Body of pancreas (tissue), 4 donors: ENCODE measurements at places on chromosomes 6 and 20.

DNA sequence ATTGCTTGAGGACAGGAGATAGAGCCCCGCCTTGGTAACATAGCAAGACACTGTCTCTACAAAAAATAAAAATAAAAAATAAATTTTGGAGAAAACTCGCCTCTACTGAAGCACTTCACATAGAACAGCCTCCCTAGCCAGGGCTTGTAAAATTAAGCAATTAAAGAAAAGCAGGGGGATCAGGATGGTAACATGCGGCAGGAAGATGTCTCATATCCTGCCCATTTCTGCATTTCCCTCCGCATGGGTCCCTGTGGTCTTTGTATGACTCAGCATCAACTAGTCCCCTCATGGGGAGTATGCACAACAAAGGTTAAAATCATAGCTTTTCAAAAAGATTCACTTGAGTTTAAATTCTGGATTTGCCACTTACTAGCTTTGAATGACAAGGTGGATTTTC is 379.0 kb downstream of the EPHA7 start:
- DNase-seq: no peak

GRCh38 chr6:16157492-16157891 is 28.6 kb downstream of the MYLIP start:
- no peak for DNase-seq

DNA sequence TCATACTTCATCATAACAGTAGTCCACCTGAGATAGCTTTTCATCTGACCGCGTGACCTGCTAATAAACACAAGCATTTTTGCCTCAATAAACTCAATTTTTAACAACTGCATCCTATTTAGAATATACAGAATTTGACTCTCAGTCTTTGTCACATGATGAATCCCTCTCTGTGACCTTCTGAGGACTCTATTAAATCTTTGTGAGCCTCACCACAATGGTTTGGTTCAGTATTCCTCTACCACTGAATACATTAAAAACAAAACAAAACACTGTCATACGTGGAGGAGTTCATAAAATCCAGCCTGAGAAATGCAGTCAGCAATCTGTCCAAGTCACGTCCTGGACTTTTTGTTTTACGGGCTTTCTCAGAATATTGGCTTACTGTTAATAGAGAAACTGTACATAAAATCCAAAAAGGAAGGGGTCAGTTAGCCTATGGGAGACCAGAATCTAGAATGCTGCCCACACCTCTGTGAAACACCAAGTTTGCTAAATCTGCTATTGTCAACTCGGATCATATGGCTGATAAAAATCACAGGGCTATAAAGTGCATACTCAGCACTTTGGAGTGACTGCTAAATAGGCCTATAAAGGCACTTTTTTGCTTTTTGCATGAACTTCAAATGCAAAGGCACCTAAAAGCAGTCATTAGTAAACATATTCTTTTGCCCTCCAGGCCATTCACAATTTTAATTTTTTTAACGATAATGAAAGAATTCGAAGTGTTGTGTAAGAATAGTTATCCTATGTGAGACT is 190.3 kb upstream of the HDDC2 start:
- DNase-seq: no peak

- DNase-seq: no peak
Measured at GRCh38 chr20:63884506-63885263, 10.2 kb upstream of the DNAJC5 start.

DNA sequence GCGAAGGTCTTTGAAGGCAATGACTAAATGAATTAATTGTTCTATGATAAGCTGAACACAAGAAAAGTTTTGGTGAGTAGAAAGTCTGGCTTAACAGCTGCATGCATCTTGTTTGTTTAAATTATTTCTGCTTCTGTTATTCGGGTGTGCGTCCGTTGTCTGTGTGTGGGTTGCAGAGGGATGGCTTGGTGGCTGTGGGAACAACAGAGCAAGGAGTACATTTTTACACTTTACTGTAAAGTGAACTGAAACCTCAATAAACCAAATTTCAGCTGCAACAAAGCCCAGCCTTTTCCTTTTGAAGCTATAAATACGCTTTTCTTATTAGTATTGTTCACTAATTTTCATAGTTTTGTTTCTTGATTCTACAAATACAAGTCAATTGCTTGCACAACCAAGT is 3.5 kb upstream of the LAMP5 start:
- DNase-seq: no peak

DNA sequence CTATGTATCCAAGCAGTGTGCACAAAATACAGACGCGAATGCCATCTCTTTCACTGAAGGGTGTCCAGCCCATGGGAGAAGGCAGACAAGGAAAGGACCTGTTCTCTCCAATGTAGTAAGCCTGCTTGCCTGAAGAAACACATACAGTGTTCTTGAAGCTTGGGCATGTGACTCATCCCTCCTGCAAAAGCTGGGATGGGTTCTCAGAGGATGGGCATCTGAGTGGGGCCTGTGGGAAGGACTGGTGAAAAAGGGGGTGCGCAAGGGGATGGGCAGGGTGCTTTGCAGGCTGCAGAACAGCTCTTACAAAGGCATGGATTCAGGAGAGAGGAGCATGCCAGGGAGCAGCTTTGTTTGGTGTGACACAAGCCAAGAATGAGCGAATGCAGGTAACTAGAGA is 128.1 kb downstream of the FYN start:
- no peak for DNase-seq

DNA sequence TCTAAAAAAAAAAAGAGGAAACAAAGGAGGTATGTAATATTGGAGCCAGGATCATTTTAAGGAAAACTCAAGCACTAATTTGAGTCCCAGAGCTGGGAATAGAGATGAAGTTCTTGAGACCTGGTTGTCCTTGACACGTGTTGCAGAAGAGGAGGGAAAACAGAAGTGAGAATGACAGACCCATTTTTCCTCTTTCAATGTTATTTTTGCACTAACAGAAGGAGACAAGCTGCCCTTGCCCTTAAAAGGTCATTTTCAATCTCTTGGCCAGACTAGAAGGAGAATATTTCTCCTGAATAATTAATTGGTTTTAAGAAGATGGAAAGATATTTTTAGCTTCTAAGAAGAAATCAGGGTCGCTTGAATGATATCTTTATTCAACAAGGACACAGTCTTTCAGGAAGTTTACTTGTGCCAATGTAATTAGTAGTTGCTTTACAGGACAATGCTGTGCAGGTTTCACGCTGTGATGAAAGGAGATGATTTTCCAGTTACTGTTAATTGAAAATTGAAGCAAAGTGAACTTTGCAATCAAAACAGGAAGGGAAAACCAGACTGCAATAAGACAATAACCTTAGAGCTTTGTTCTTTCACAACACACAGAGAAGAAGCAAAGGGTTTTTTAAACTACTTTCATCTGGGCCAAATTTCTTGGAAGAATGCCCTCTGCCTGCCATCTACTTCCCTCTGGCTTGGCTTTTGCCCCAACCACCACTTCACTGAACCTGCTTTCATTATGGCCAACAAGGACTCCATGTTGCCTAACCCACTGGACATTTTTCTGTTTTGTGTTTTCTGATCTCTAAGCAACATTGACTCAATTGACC is 107.8 kb upstream of the SHLD1 start:
- peak; percentile 14 for DNase-seq

DNA sequence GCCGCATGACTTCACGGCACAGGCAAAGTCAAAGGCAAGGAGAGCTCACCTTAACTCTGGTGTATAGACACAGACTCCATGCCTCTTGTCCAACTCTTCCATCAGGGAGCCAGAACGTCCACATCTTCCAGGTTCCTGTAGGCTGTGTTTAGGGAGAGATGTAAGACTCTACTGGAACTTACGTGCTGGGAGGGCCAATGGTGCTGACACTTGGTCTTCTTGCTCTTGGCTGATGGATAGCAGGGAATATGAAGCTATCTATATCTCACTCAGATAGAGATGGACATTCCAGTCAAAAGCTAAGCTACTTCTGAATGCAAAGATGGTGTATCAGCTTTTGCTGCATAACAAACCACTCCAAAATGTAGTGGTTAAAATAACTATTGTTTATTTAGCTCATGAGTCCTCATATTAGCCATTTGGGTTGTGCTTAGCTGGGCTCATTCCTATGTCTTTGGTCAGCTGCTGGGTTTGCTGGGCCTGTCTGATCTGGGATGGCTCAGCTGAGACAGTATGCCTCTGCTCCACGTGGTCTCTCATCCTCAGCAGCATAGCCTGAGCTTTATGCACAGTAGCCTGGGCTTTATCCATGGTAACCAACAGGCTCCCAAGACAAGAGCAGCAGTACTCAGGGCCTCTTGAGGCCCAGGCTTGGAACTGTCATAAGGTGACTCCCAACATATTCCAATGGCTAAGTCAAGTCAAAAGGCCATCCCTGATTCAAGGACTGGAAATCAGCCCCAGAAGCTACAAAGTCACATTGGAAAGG is 111.6 kb downstream of the SNX5 start:
- DNase-seq: no peak

- DNase-seq: no peak
Measured at GRCh38 chr6:165200178-165200577, 109.2 kb downstream of the C6orf118 start.

DNA sequence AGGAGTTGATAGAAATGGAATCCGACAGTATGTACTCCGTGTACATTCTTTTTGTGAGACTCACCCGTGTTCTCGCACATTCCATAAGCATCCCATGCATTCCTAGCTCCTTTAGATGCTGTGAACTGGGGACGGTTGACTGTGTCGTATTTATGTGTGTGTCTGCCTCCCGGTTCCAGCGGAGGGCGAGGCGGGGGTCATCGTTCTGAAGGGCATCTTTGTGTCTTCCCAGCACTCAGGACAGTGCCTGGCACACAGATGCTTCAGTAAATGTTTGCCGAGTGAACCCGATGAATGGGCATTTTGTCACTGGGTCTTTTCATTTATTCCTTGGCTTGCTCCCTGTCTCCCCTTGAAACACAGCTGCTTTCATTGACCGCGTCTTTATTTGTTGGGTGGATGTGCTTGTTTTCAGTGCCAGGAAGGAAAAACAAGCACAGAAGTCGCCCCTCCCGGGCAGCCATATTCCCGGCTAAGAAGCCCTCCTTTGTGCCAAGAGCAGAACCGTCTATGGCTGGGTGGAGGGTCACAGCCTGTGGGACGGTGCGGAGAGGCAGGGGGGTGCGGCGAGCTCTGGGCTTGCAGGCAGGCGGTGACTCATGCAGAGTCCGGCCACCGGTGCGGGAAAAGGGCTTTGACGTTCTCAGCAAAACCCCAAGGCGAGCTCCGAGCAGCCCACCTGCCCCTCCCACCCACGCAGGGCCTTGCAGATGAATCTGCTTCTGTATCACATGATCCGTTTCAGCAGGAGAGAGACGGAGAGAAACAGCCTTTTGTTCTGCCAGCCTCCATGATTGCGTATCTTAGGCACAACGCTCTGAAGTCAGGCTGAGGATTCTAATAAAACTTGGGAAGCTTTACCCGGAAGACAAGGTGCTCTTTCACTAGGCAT is 11.2 kb upstream of the PSMG4 start:
- peak; percentile 37 for DNase-seq

DNA sequence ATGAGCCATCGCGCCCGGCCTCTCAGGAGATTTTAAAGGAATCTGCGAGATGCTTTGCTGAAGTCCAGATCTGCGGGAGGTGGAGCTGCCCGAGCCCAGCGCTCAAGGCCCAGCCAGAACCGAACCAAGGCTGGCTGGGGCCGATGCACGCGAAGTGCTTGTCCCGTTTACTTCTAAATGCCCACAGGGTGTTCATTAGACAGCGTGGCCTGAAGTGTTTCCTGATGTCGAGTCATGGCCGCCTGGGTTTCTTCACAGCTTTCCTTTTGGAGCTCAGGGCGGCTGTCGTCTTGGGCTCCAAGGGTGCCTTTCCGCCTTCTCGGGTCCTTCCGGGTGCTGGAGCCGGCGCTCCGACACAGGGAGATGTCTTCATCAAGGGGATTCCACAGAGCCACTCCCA is 25.1 kb upstream of the CCR6 start:
- no peak for DNase-seq

GRCh38 chr20:33305589-33306057 is 22.6 kb downstream of the BPIFB1 start:
- DNase-seq: no peak

DNA sequence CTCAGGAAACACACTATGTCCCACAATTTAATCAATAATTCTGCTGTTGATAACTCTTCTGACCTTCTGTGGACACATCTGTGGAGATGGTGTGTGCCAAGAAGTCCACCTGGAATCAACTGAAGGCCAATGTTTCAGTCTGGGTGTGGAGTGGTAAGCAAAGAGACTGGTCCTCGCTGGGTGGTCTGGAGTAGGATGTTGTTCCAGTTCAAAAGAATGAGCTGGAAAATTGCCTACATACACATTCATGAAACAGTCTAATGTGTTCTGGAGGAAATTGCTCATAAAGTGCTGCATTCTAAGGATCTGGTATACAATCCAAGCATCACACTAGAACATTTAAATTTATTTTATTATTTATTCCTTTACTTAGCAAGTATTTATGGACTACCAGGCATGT is 33.9 kb upstream of the TBX18 start:
- DNase-seq: no peak

- DNase-seq: no peak
Measured at GRCh38 chr6:70110126-70111022, 192.5 kb downstream of the COL9A1 start.

GRCh38 chr20:21074605-21075336 is 31.4 kb downstream of the LINC00237 start:
- DNase-seq: no peak

GRCh38 chr6:37452522-37452921 is 19.5 kb downstream of the CMTR1 start:
- DNase-seq: no peak

GRCh38 chr6:157066781-157067491 is 256.4 kb downstream of the TMEM242 start:
- no peak for DNase-seq

- DNase-seq: no peak
Measured at GRCh38 chr6:14429396-14429795, 311.8 kb downstream of the CD83 start.

GRCh38 chr20:4087923-4088322 is 72.6 kb upstream of the RNF24 start:
- DNase-seq: no peak

DNA sequence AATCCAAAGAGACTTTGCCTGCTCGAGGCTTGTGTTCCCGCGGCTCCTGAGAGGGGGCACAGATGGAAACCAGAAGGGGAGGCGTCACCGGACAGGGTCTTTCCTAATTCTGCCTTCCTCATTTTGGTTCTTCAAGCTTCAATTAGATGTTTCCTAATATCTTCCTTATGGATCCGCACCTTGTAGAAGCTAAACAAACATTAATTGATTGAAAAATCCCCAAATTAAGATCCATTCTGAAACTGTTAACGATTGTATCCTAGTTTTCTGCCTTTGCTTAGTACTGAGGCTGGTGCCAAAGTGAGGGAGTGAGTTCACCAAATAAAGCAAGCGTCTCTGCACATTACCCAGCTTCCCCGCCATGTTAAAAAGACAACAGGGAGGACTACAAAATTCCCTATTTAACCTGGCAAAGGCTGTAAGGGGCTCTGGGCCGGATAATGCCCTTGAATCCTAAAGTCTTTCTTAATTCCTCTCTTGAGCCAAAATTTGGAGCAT is 123.2 kb downstream of the GPX5 start:
- no peak for DNase-seq

DNA sequence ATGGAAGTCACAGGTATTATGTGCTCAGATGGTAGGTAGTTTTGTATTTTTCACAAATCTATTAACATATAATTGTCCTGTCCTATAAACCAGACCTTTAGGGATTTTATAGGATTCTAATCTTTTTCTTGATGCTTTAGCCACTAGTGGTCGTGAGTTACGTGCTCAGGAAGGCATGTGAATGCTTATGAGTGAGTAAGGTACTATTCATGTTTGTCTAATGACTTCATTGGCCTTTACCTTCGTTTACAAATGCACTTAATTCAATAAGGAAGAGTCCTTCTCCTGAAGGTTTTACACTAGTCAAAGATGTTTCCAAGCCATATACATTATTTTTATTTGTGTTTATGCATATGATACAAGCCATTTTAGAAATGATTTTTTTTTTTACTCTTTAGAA is 23.0 kb downstream of the PACRG start:
- DNase-seq: no peak
